ENCODE measurements at places on chromosomes 12 and 14. TPM values are rescaled to one million over a fixed set of nuclear protein-coding genes. Genes with fewer than 3 reads are reported as not detected.

The LMNTD1 gene
- polyA plus RNA-seq = not detected

DNA sequence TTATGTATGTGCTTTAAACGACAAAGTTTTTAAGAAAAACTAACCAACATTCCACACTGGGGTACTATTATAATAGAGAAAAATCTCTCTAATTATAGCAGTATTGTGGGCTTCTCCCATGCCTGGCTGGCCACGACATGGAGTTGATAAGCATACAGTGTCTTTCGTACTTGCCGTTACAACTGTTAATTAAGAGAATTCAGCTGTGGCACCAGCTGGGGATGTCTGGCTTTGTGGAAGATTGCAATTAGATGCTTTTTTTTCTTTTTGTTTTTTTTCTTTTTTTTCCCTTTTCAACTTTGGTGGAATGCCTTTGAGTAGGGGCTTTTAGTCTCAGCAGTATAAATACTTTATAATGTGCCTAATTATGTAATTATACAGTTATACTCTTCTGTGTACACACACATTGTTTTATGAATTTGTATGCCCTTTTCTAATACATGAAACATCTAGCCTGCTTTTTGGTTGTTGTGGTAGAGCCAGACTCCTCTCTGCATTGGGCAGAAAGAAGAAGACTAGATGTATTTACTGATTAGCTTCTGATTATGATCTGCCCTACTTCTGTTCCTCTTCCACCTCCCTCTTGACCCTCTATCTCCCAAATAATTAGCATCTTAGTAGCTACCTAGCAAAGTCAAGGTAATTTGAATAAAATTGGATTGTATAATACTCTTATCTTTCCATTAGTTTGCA lies 76.4 kb downstream of the SUSD6 start:
- no peak for DNase-seq

GRCh38 chr12:89185889-89186288 lies 166.4 kb downstream of the DUSP6 start:
- DNase-seq = no peak

GRCh38 chr12:115070313-115070712 lies 386.3 kb upstream of the TBX3 start:
- DNase-seq = no peak

GRCh38 chr14:50231475-50232275 lies at the start of gene SOS2:
Gene SOS2 (minus strand): TSS chr14:50231578. CDS start chr14:50231283, 295 bp downstream.
- peak; percentile 79 for DNase-seq

The PMCH gene
- polyA plus RNA-seq = not detected

GRCh38 chr12:20181416-20182180 lies 186.7 kb upstream of the PDE3A start:
- DNase-seq = no peak

GRCh38 chr14:32697704-32698103 lies 241.0 kb upstream of the NPAS3 start:
- no peak for DNase-seq

- DNase-seq = peak; percentile 100
Observed at GRCh38 chr14:23094666-23095195, at the start of gene ACIN1. Gene ACIN1 (minus strand): TSS chr14:23095136. CDS start chr14:23095112, 24 bp downstream.

DNA sequence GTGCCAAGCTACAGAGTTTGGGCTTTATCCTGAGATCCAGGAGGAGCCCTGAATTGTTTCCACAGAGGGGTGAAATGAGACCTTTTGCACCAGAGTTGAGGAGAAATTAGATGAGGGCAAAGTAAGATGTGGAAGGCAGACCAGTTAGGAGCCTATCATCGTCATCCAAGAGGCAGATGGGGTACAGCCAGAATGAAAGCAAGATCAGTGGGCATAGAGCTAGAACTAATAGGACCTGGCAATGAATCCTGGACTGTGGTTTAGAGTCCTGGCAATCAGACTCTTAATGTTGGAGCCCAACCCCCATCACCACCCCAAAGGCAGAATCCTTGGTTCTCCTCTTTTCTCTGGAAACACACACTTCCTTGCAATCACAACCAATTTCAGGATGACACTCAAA lies 166.6 kb upstream of the HMGA2 start:
- DNase-seq = no peak

The FAM181A gene
- polyA plus RNA-seq = not detected

The RNU7-1 gene
- polyA plus RNA-seq = not detected

DNA sequence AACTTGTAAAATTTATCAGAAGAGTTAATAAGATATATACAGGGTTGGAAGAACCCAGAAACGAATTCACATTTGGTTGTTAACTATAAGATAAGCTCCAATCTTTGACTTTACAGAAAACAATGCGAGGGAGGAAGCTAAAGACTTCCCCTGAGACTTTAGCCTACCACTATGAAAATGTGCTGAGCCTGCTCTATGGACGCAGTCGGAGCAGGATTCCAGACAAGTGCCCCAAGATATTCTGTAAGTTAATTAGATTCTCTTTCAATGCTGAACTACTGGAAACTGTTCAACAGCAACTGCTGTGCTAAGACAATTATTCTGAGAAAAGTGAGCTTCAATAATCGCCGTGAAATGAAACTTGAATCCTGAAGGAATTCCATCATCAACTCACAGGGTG lies 8.3 kb upstream of the LRRC10 start:
- no peak for DNase-seq

DNA sequence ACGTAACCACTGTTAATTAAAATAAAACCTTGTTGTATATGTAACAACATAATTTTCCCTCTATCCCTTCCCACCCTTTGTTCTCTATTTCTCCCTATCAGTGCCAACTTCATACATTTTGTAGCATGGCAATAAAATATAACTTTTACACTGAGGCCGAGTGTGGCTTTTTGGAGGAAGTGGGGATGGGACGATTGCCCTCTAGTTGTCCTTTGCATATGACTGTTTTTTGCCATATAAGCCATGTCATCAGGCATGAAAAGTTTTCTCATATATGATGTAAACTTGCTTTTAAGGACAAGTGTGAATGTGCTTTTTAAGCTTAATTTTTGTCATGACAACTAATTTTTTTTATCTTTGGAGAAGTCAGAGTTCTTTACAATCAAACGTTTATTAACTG lies 6.2 kb upstream of the CCT2 start:
- DNase-seq = no peak

The SRRM4 gene
- not detected for polyA plus RNA-seq

- no peak for DNase-seq
Observed at GRCh38 chr14:105507247-105507646, 16.2 kb downstream of the TEDC1 start.

DNA sequence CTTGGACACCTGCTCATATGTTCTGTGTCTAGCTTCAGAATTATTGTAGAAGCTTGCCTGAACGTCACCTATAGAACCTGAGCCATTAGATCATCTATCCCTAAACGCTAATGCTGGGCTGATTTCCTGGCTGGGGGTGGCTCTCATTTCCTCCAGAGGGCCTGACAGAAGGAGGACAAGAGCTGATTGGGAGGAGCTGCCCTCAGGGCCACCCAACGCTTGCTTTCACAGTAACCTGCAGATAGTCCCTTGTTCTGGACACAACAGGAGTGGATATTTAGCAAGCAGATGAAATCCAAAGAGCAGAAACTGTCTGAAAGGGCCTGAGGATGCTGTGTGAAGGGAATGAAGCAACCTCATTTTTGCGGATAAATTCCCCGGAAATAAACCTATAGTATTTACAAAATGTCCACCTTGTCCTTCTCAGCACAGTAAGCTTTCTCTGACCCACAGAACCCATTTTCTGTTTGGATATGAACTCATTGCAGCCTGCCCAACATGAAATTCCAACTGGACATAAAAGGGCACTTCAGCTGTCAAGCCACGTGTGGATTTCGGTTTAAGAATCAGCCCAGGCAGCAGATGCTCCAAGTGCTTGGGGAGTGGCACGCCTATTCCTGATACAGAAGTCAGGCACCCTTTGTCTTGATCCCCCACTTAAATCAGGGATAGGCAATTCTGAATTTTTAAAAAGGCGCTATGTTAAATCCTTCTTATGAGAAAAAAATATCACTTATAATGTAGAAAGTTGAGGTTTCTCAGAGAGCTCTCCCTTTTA lies 32.8 kb upstream of the TUBA1C start:
- DNase-seq = no peak

- DNase-seq = no peak
Observed at GRCh38 chr12:83476695-83477690, 790.3 kb downstream of the TMTC2 start.

The PAH gene
- not detected for polyA plus RNA-seq

DNA sequence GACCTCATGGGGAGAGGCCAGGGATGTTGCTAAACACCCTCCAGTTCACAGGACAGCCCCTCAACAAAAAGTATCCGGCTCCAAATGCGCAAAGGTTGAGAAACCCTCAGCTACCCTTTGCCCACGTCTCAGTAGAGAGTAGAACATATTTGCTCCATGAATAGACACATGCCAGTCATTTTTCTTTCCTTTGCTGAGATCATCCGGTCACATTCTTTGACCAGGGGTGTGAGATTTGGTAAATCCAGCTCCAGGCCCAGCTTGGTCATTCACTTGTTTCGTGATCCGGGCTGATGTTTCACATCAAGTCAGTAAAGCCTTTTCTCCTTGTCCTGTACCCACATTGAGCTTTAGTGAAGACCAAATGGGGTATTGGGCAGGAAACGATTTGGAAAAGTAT lies 83.6 kb upstream of the LHX5 start:
- DNase-seq = no peak

The TMX1 gene
- polyA plus RNA-seq = 41.8 TPM

DNA sequence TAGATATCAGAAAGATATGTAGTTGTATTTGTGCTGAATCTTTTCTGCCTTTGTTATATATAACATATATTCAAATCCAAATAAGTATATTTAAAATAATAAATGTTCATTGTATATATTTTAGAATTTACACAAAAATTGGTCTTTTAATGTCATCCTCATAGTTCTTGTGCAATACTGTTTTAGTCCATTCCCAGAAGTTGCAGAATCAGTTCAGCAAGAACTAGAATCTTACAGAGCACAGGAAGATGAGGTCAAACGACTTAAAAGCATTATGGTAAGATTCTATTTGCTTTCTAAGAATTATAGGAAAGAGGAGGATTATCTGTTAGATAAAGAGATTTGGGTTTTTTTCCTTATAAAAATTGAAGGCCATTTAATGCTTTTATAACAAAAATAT lies 51.0 kb downstream of the SCFD1 start:
- no peak for DNase-seq

- DNase-seq = no peak
Observed at GRCh38 chr12:1912580-1913376, 5.7 kb downstream of the CACNA2D4 start.

- no peak for DNase-seq
Observed at GRCh38 chr12:58349161-58349560, 407.8 kb downstream of the ATP23 start.

Measured in naive thymus-derived CD8-positive, alpha-beta T cell (primary cell).